ENCODE measurements at places on chromosomes 2 and 18. TPM values are rescaled to one million over a fixed set of nuclear protein-coding genes. Genes with fewer than 3 reads are reported as not detected.
A peak's percentile ranks its signal among the peaks of the same experiment; 100 is the strongest.

TNS1 gene
- total RNA-seq, result 406 TPM

SLC4A3 gene
- total RNA-seq, result 0.50 TPM

PPM1G gene
- 44.0 TPM for total RNA-seq

AQP12A gene
- not detected for total RNA-seq

RAD51AP2 gene
- total RNA-seq, result not detected

SLC4A5 gene
- 2.7 TPM for total RNA-seq

SERPINB11 gene
- not detected for total RNA-seq

SERPINB4 gene
- not detected for total RNA-seq

TRABD2A gene
- 0.74 TPM for total RNA-seq

RTKN gene
- 18.8 TPM for total RNA-seq

C2orf42 gene
- 7.7 TPM for total RNA-seq

PLGLB1 gene
- total RNA-seq, result 2.2 TPM

GRCh38 chr2:129479892-129480291 lies 499.6 kb upstream of the RAB6C start:
- no peak overlapping the region for H3K27ac ChIP-seq
- no peak for DNase-seq
- H3K27me3 ChIP-seq, result no peaks in the 10 kb centered on the region
- H3K4me3 ChIP-seq, result no peak overlapping the region
- H3K36me3 ChIP-seq, result no peaks in the 10 kb centered on the region
- no peaks in the 10 kb centered on the region for H3K4me1 ChIP-seq

- H3K4me3 ChIP-seq, result no peak overlapping the region
- no peaks in the 10 kb centered on the region for H3K27me3 ChIP-seq
- DNase-seq, result no peak
- H3K4me1 ChIP-seq, result no peaks in the 10 kb centered on the region
- no peaks in the 10 kb centered on the region for H3K36me3 ChIP-seq
Measured at GRCh38 chr18:24601585-24601984, 141.1 kb downstream of the HRH4 start.

GRCh38 chr2:196233805-196234475 lies 62.6 kb upstream of the STK17B start:
- no peaks in the 10 kb centered on the region for H3K36me3 ChIP-seq
- no peaks in the 10 kb centered on the region for H3K27me3 ChIP-seq
- no peak for DNase-seq

DNA sequence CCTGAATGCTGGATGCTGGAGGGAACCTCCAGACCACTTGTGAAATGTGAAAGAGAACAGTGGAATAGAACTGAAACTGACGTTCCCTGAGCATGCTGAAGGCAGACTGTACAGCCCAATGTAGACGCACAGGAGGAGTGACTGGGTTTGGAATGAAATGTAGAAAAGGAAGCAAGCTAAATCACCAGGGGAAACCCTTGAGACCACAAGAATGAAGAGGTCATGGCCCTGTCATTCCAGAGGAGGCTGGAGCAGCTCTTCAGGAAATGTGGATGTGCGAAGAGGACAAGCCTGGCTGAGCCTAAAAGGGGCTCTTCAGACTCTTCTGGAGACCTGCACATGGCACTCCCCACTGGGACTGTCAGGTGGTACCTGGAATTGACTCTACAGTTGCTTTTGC lies 118.5 kb upstream of the ALPP start:
- H3K27ac ChIP-seq, result no peak overlapping the region
- no peak for DNase-seq
- H3K36me3 ChIP-seq, result peaks cover 20% of the 10 kb centered on the region
- H3K4me3 ChIP-seq, result no peak overlapping the region

GRCh38 chr2:31401580-31401979 lies 13.0 kb downstream of the XDH start:
- H3K36me3 ChIP-seq, result no peaks in the 10 kb centered on the region
- H3K27me3 ChIP-seq, result no peaks in the 10 kb centered on the region
- H3K27ac ChIP-seq, result no peak overlapping the region
- no peak overlapping the region for H3K4me3 ChIP-seq

DNA sequence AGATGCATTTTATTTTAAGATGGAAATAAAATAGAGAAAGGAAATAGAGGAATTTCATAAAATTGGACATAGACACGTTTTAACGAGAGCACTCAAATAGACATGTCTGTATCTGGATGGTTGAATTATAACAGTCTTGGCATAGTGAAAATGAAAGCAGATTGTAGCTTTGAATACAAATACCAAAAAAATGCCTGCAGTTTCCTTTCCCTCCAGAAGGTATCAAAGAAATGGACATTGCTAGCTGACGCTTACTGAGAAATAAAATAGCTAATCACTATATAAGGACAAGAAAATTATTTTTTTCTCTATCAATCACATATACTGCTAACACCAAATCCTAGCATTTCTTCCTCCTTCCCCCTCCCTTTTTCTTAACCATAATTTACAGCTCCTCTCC lies 11.4 kb upstream of the MAPRE2 start:
- no peak for DNase-seq
- H3K4me1 ChIP-seq, result peaks cover 31% of the 10 kb centered on the region
- H3K4me3 ChIP-seq, result peak overlapping the region; percentile 48
- peak overlapping the region; percentile 34 for H3K27ac ChIP-seq

DNA sequence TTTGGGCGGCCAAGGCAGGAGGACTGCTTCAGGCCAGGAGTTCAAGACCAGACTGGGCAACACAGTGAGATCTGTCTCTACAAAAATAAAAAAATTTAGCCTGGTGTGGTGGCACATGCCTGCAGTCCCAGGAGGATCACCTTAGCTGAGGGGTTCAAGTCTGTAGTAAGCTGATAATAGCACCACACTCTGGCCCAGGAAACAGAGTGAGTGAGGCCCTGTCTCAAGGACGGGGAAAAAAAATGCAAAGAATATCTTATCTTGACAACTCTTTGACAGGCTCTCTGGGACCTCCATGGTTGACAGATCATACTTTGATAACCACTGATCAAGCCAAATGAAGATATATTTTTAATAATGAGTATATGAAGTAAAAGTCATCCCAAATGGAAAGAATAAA lies 22.7 kb downstream of the USP34 start:
- no peaks in the 10 kb centered on the region for H3K27me3 ChIP-seq
- no peak overlapping the region for H3K27ac ChIP-seq
- DNase-seq, result no peak
- no peaks in the 10 kb centered on the region for H3K36me3 ChIP-seq
- H3K4me3 ChIP-seq, result no peak overlapping the region
- peaks cover 28% of the 10 kb centered on the region for H3K4me1 ChIP-seq

DNA sequence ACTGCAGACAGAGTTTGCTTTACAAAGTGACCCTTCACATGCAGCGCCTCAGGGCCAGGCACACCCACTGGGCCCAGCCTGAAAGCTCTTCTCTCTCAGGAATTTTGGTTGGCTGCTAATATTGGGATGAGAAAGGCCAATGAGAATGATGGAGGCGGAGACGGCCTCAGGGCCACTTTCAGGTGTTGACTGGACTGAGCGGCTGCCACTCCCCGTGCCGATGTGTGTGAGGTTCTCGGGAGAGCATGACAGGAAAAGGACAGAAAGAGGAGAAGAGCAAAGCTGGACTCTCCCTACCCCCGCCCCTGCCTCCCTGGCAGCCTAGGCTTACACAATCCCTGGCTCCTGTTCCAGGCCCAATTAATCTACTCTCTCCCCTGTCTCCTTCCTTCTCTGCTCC lies 155.7 kb downstream of the CELF4 start:
- H3K36me3 ChIP-seq, result no peaks in the 10 kb centered on the region
- no peak for DNase-seq
- H3K27ac ChIP-seq, result no peak overlapping the region
- no peak overlapping the region for H3K4me3 ChIP-seq
- no peaks in the 10 kb centered on the region for H3K4me1 ChIP-seq
- H3K27me3 ChIP-seq, result no peaks in the 10 kb centered on the region

GRCh38 chr18:22432657-22433137 lies 15.0 kb upstream of the CTAGE1 start:
- peak overlapping the region; percentile 20 for H3K4me3 ChIP-seq
- peak; percentile 81 for DNase-seq
- peak overlapping the region; percentile 9 for H3K27ac ChIP-seq
- no peaks in the 10 kb centered on the region for H3K4me1 ChIP-seq
- no peaks in the 10 kb centered on the region for H3K27me3 ChIP-seq

DNA sequence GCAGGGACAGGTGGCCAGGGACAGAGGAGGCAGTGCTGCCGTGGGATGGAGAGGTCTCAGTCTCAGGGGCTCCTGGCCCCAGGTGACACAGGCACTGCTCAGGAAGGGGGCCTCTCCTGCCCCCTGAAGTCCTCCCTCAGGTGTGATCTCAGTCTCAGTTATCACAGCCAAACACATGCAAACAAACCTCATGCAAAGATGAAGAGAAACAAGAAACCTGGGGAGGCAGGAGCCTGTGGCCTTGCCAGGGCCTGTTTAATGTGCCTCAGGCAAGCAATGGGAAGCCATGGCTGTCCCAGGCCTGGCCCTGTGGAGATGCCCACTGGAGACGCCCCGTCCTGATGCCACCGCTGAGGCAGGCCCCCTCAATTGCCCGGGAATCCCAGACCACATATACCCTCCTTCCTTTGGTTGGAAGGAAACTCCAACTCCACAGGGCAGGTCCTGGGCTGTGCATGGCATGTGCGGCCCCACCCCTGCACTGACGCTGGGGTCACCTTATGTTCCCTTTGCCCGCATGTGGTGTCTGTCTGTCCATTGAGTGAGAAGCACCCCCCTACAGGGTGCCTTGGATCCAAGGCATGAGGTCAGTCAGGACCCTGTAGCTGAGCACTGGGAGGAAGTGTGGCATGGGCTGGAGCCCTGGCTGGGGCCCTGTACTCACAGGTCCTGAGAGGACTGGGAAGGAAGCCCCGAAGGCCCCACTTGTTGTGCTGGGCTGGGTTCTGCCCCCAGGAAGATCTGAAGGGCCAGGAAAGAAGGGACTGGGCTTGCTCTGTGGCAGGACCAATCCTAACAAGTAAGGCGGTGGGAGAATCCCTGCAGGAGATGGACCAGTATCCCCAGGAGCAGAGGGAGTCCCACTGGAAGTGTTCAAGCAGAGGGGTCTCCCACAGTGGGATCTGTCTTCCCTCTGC lies 68.8 kb upstream of the RAB6C start:
- H3K27ac ChIP-seq, result no peak overlapping the region
- no peaks in the 10 kb centered on the region for H3K27me3 ChIP-seq
- DNase-seq, result peak; percentile 30
- no peaks in the 10 kb centered on the region for H3K4me1 ChIP-seq
- H3K4me3 ChIP-seq, result no peak overlapping the region
- no peaks in the 10 kb centered on the region for H3K36me3 ChIP-seq

DNA sequence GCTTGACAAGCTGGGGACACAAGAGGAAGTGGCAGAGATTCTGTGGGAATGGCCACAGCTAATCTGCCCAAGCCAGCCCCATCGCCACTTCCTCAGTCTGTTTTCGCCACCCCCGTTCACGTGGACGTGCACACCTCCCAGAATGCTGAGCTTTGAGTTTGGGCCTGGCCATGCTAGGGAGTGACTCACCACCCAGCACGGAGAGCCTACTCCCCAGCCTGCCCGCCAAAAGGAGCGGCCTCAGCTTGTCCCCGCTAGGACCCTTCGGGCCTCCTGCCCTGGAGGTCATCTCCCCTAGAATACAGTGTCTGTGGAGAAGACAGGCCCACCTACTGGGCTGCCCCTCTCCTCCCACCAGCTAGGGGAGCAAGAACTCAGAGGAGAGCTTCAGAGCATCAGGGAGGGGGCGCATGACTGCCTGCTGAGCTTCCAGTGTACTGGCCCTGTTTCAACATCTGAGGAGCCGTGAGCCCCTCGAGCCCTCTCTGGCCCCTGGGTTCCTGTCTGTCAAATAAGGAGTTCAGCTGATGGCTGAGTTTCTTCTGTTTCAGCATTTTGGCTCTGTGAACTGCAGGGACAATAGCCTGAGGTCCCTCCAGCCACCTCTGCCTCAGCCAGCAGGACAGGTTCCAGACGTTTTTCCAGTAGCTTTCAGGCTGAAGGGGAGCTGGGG lies 5.1 kb downstream of the SLC35F6 start:
- peak overlapping the region; percentile 71 for H3K27ac ChIP-seq
- H3K4me3 ChIP-seq, result no peak overlapping the region
- H3K36me3 ChIP-seq, result no peaks in the 10 kb centered on the region
- no peaks in the 10 kb centered on the region for H3K27me3 ChIP-seq
- peaks cover 62% of the 10 kb centered on the region for H3K4me1 ChIP-seq
- peak; percentile 88 for DNase-seq

GRCh38 chr2:205585449-205586383 lies 96.6 kb upstream of the NRP2 start:
- no peak for DNase-seq
- H3K27ac ChIP-seq, result no peak overlapping the region
- no peak overlapping the region for H3K4me3 ChIP-seq
- no peaks in the 10 kb centered on the region for H3K36me3 ChIP-seq

GRCh38 chr2:138469411-138469810 lies 32.2 kb upstream of the SPOPL start:
- H3K36me3 ChIP-seq, result no peaks in the 10 kb centered on the region
- DNase-seq, result no peak
- H3K4me3 ChIP-seq, result no peak overlapping the region

DNA sequence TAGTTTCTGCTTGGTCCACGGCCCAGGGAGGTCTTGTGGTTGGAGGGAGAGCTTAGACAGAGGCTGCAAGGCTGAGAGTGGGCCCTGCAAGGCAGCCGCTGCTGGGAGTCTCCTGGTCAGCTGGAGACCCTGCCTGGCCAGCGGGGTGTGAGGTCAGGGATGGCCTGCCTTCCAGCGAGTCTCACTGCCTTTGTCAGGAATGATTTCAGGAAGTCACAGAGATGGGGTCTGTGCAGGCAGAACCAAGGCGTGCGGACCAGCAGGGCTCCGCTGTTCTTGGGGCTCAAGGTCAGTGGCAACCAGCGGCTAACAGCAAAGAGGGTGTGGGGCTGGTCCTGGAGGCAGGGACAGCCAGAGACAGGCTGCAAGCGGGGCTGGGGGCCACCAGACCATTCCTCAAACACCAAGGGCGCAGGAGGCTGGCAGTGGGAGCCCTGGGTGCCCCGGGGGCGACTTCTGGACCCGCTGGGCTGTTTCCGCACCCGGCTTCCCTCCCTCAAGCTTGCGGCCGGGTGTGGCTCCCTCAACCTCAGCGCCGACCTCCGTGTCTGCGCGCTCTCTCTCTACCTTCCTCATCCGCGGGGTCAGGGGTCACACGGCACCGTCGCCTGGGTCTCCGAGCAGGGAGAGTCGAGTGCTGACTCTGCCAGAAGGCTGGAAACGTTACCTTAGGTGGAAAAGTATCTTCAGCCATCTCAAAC lies 124.5 kb upstream of the CTDP1 start:
- H3K4me1 ChIP-seq, result no peaks in the 10 kb centered on the region
- DNase-seq, result no peak
- no peak overlapping the region for H3K4me3 ChIP-seq
- peaks cover 5% of the 10 kb centered on the region for H3K27me3 ChIP-seq

GRCh38 chr2:231111987-231112386 lies 12.9 kb downstream of the HTR2B start:
- DNase-seq, result no peak
- peaks cover 8% of the 10 kb centered on the region for H3K36me3 ChIP-seq
- no peak overlapping the region for H3K4me3 ChIP-seq
- H3K27ac ChIP-seq, result no peak overlapping the region
- H3K27me3 ChIP-seq, result no peaks in the 10 kb centered on the region

GRCh38 chr2:233821709-233822100 lies 32.6 kb downstream of the HJURP start:
- no peak overlapping the region for H3K4me3 ChIP-seq
- no peak overlapping the region for H3K27ac ChIP-seq
